Fibroblast of mammary gland (primary cell): ENCODE measurements at places on chromosomes 1 and 21.

DNA sequence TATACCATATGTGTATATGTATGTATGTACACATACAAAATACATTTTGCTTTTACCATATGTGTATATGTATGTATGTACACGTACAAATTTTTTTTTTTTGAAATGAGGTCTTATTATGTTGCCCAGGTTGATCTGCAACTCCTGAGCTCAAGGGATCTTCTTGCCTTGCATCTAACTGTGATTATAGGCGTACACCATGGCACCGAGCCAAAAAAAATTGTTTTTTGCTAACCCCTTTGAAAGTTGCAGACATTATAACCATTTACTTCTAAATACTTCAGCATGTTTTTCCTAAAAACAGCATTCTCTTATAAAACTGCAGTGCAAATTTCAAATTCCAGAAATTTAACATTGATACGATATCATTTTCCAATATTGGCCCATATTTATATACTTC, 147.0 kb downstream of the POU2F1 start:
- no peak for DNase-seq

DNA sequence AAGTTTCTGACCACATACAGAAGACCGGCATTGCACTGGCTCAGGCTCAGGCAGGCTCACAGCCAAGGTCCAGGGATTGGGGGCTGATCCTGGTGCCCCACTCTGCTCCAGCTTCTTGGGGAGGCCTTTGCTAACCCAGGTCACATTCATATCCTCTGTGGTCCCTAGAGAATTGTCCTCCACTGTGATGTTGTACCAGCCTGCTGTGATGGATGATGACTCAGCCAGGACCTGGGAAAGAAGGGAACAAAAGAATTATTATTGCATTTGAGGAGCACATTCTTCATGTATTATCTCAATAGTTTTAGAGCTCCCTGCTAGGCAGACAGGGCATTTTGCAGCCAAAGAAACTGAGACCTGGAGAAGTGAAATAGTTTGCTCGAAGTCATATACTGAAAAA, 114.3 kb upstream of the ETV3 start:
- DNase-seq, result peak; percentile 5

GRCh38 chr1:211735208-211736170, 60.1 kb upstream of the NEK2 start:
- peak; percentile 88 for DNase-seq

GRCh38 chr1:162361349-162361748, 15.3 kb downstream of the SPATA46 start:
- DNase-seq, result no peak

DNA sequence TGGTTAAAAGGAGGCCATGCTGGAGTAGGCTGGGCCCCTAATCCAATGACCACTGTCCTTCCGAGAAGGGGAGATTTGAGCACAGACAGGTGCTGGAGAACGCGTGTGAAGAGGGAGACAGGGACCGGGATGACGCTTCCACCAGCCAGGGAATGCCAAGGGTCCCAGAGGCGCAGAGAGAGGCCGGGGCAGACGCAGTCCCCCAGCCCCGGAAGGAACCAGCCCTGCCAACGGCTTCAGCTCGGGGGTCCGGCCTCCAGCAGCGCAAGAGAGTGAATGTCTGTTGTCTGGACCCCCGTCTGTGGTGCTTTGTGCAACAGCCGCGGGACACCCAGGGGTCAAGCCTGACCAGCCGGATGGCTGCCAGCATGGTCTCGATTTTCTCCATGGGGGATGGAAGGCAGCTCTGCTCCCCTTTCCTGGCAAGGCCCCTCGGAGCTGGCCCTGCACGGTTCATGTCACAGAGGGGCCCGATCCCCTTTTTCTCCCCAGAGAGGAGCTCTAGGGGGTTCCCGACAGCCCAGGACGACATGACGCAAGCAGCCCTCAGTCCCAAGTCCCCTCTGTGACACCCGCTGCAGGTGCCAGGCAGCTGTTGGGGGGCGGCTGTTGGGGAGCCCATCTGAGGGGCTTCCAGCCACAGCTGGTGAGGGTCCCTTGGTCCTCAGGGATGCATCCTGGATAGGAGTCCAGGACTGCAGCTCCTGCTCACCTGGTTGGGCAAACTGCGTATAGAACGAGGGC, 73.5 kb downstream of the SIK1 start:
- DNase-seq, result no peak

DNA sequence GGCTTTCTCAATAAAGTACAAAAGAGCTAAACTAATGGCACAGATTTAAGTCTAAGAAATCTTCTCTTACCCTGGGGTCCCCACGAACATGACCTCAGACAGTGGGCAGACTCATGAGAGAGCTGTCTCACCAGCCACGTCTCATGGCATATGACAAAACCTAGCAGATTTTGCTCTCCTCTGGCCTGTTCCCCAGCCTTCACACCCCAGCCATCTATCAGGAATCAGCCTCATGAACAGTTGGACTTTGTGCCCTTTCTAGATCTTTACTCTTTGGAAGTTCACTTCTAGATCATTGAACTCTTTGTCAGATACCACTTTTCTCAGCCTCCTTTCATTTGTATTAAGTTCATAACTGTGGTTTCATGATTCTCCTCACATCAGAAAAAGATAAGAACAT, 14.2 kb upstream of the HSD3B1 start:
- DNase-seq, result no peak

DNA sequence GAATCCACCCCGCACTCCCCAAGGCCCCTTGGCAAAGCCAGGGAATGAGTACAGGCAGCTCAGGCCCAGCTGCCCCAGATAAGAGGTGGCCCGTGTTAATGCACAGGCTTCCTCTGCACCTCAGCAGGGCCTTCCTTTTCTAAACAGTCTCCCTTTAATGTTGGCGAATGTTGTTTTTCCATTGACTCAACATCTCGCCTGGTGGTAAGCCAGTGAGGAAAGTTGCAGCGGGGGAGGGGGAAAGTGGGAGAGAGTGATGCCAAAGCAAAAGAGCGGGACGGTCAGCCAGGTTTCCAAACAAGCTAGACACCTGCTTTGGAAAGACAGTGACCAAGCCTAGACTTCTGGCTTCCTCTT, 10.3 kb upstream of the PROX1 start:
- no peak for DNase-seq

DNA sequence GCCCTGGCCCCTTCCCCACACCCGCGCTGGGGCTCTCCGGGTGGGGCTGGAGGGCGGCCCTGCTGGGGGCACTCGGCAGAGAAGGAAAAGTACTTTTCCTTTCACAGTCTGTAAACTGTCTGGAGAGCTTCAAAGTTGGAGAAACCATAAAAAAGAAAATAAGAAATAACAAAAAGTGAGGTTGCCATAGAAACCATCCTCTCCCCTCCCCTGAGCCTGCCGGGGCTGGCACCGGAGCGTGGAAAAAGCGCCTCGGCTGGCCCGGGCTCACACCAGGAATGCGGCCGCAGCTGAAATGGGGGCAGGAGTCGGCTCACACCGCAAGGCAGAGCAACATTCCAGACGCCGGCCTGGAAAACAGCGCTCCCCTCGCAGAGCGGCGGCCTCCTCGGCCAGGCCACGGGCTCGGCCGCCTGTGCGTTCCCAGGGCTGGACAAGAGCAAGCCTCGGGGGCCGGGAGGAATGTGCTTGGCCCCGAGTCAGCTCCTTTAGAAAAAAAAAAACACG, 69.2 kb downstream of the MORN1 start:
- peak; percentile 65 for DNase-seq

DNA sequence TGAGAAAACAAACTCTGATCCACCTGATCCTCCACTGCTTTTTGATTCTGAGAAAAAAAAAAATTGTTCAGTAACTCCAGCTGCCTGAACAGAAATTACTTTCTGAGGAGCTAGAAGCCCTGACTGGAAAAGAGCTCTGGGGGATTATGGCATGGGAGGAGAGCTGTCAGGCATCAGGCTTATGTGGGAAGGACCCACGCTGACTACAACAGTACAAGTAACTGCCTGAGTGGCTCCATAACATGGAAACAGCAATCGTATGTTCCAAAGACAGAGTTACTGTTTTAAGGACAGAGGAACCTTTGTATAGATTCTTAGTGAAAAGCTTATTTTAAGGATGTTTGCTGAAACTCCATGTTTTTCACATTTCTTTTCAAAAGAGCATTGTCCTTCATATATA, 1.2 kb upstream of the ANGPTL7 start:
- no peak for DNase-seq

GRCh38 chr1:228743405-228743804, 8.1 kb downstream of the RHOU start:
- no peak for DNase-seq

DNA sequence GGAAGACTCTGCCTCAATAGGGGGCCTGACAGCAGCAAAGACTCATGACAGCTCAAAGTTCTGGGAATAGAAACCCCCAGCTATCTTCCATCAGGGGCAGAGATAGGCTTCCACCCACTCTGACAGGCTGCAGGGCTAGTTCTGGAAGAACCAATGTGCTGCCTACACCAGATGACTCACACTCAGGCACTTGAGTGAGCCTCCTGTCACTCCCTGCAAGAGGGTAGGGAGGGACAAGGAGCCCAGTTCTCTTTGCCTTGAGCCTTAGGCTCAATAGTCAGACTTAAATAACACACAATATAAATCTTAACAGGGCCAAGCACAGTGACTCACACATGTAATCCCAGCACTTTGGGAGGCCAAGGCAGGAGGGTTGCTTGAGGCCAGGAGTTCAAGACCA, 386.4 kb downstream of the HHAT start:
- no peak for DNase-seq

DNA sequence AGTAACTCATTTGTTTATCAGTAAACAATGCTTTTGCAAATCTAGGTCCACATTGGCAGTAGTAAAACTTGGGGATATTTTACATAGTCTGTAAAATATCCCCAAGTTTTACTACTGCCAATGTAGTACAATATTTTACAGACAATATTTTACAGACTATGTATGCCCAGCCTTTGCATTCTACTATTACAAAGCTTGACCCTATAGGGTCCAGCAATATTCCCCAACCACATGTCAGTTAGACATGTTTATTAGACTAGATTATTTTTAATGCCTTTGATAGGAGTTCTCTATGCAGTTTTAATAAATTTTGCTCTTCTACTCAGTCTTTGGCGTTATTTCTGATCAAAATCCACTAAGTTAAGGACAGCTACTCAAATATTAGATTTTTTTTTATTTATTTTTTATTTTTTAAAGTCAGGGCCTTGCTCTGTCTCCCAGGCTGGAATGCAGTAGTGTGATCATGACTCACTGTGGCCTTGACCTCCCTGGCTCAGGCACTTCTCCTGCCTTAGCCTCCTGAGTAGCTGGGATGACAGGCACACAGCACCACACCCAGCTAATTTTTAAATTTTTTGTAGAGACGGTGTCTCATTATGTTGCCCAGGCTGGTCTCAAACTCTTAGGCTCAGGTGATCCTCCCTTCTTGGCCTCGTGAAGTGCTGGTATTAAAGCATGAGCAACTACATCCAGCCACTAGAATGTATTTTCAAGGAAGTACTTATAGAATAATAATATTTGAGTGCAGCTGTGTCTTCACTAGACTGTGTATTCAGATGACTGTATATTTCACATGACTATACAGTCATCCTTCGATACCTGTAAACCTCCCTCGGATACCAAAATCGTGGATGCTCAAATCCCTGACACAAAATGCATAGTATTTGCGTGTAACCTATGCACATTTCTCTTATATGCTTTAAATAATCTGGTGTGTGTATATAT, 19.8 kb downstream of the MIER1 start:
- DNase-seq, result peak; percentile 91

- no peak for DNase-seq
Observed at GRCh38 chr1:211604548-211604947, 25.6 kb upstream of the SLC30A1 start.

DNA sequence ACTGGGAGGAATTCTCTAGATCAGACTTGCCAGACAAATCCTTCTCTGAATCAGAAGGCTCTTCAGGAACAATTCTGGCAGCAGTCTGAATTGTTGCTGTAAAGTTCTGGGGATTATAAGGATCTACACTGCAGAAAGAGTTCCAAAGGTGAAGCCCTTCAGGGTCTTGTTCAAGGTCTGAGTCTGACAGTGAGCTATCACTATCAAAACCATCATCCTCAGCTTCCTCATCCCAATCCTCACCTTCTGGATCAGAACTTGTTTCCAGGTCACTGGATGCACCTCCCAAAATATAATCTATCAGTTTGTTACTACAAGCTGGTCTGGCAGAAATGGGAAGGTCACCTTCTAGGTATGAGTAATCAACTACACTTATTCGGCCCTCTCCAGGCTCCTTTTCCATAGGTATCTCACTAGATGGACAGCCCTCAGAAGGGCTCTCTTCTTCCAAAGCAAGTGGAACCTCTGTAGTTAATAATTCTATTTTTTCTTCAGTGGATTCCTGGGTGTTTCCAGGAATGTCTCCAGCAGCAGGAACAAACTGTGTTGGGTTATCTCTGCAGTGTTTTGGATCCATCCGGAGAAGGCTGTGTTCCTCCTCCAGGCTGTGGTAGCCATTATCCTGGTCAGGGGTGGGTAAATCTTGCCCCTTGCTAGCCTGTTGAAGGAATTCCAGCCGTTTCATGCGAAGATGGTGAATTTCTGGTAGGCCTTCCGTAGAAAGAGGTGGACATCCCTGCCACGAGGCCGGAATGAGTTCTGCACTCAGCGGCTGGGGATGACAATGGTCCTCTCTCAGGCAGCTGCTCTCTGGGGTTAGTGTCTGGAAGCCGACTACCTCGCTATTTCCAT, 1.6 kb downstream of the PPP1R15B start:
- DNase-seq, result no peak

DNA sequence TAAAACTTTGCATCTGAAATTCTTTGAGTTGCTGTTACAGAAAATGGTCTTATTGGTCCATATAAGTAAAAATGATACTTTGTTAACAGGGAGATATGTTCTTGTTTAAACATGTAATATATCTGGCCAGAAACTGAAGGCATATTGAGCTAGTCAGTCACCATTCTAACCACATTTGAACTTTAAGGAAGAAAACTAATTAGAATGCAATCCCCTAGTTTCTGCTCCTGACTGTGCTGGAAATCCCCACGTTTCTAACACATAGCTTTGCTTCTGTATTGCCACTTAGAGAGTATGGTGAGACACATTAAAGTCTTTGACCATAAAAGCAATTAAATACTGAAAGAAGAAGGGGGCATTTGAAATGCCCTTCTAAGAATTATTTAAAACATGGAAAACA, 32.1 kb upstream of the HIVEP3 start:
- no peak for DNase-seq

- peak; percentile 85 for DNase-seq
Observed at GRCh38 chr1:21255284-21255942, 34.9 kb downstream of the ECE1 start.

GRCh38 chr1:72435025-72435424, 152.7 kb upstream of the NEGR1 start:
- DNase-seq, result peak; percentile 29

DNA sequence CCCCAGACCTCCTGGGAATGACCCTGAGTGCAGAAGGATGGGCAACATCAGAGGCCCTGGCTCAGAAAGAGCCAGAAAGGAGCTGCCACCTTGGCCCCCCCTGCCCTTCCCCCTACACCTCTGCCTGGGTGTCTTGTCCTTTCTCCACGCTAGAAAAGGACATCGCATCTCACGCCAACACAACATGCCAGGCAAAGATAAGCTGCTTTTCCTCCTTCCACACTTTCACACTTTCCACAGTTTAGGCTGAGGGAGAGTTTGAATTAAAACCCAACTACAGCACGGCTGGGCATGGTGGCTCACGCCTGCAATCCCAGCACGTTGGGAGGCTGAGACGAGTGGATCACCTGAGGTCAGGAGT, 109.5 kb downstream of the SPSB1 start:
- no peak for DNase-seq

- no peak for DNase-seq
Observed at GRCh38 chr1:235181561-235182245, 20.7 kb upstream of the RBM34 start.
